AG08395 (cell line): ENCODE measurements at places on chromosomes 7 and 10.

DNA sequence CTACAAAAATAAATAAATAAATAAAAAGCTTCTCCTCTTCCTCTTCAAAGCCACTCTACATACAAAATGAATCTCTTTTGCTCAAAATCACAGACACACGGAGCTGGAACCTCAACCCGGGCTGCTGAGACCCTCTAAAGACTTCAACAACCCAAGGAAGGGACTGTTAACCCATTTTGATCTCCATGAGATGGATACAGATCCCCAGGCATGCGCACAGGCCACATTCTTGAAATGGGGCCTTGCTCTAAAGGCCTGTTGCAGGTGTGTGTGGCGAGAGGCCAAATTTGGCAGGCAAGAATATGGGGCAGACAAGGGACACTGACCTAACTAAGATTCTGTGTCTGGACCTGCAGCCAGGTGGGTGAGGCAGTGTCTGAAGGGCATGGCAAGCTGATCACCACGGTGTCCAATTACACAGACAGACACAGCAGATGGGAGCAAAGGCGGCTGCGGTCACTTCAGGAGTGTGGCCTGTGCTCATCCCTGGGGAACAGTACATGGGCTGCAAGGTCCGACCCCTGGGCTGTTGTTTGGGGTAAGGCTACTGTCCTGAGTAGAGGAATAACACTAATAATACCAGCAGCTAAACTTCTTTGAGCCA lies 219.8 kb downstream of the HECW1 start:
- no peak for DNase-seq

DNA sequence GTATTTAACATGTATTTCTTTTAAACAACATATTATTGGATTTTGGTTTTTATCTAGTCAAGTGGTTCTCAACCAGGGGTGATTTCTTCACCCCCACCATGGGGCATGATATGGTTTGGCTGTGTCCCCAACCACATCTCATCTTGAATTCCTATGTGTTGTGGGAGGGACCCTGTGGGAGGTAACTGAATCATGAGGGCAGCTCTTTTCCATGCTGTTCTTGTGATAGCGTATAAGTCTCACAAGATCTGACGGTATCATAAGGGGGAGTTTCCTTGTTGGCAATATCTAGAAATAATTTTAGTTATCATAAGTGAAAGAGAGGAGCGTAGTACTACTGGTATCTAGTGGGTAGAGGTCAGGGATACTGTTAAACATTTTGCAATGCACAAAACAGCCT lies 37.6 kb downstream of the TMEM168 start:
- no peak for DNase-seq

DNA sequence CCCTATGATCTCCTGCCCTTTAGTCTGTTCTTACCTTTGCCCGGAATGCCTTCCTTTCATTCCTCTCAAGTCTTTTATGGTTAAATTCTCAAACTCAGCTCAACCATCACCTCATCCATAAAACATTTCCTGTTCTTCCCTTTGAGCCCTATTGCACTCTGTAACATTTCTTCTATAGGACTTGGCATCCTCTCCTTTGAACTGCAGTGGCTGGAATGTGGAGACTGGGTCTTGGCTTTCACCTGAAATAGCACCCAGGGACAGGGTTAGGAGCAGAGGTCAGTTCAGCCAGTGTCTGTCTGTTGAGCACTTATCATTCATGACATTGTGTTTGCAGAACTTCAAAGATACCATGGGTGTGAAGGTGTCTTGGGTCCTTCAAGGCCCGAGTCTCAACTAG lies 7.2 kb downstream of the NFE2L3 start:
- DNase-seq, result no peak

DNA sequence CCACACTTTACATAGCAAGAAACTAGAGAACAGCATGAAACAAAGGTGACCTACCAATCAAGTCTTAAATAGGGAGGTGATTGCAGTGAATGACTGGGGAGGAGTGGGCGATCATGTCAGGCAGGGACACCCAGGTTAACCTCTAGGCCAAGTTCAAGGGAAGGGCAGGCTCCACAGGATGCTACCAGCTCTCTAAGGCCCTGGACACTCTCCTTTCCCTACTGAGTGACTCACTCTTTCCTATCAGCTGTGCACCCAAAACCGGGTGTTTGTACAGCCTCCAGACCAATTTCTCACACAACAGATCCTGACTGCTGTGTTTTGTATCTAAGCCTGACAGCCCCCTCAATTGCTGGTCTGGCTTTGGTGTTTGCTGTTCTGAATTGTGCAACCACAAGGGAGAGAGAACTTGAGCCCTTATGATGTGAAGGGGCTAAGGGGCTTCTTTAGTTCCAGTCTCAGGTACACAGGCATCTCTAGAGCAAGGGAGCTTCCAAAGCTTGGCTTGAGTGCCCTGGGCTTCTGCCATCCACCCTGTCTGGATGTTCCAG lies 107.8 kb downstream of the TBXAS1 start:
- DNase-seq, result peak; percentile 76

DNA sequence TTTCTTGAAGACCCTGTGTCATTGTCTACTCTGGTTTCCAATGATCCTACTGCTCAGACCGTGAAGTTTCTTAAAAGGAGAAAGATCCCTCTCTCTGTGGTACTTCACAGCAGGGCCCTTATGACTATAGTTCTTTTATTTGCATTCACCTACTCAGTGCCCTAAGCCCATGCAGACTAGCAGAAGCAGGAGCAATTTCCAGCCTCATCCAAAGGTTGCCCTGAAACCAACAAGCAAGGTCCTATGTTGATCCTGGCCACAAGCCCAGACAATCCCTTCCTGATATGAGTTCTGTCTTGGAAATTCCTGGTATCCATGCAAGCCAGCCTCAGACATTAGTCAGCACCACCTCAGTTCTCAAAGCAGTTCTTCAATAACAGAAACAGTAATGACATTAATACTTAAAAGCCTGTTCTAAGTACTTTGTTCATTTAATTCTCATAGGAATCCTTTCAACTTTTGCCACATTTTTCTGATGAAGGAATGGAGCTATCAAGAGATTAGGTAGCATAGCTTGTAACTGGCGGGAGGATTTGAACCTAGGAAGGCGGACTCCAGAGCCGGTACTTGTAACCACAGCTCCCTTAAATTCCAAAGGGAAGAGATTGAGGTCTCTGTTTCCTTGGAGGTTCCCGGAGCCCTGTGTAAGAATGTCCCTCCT lies 58.1 kb upstream of the ST8SIA6 start:
- peak; percentile 61 for DNase-seq

DNA sequence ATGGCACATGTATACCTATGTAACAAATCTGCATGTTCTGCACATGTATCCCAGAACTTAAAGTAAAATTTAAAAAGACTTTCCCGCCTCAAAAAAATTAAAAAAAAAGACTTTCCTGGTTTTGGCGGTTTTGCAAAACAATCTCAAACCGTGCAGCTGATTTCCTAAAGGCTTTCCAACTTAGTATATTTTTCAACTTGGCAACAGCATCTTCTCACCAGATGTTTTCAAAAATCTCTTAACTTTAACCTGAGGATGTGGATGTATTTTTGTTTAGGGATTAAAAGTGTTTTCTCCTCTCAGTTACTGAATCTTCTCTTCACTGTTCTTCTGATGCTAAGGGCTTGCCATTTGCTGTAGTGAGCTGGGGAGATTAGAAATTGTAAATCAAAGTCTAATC lies 96.5 kb upstream of the PLPP4 start:
- DNase-seq, result no peak

GRCh38 chr7:145016068-145016467 lies 180.2 kb upstream of the TPK1 start:
- DNase-seq, result no peak

DNA sequence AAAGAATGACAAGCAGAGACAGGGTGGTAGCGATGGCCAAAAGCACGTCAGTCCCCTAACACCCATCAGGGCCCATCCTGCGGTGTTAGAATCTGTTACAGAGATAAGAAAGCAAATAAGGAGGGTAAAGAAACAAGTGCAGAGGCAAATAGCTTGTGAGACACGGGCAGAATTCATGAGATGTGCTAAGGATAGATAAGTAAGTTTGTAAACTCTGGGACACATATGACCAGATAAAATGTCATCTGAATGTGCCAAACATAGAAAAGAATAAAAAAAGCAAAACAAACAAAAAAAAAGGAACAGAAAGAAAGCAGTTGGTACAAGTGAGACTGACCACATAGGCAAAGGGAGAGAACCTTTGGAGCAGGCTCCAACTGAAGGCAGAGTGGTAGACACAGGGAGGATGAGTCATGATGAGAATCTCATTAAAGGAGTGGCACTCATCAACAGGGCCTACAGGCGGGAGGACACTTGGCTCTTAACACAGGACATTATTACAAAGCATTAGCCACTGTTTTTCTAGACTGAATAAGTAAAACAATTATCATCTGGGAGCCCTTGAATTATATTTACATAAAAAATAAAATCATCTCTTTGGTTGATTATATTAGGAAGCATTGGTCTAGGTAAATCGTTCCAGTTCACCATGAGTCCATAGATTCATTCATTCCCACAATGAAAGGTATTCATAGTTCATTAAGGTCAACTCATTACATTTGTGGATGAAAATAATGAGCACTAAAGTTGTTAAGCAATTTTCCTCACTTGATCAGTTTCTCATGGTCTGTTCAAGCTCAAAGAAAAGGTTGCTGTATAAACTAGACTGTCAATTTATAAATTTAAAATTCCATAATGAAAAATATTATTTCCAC lies 21.5 kb upstream of the EPHB6 start:
- DNase-seq, result no peak

GRCh38 chr7:93574646-93575554 lies at the start of gene CALCR:
Gene CALCR, minus strand, starts transcription at chr7:93574724. Its CDS starts 87,743 bp downstream, at chr7:93486981.
- no peak for DNase-seq

- peak; percentile 24 for DNase-seq
Observed at GRCh38 chr10:129877773-129878371, 86.2 kb downstream of the EBF3 start.

- no peak for DNase-seq
Observed at GRCh38 chr10:11880151-11881029, 57.2 kb downstream of the PROSER2 start.

- DNase-seq, result no peak
Observed at GRCh38 chr7:106057962-106058927, 53.9 kb downstream of the SYPL1 start.

- no peak for DNase-seq
Observed at GRCh38 chr7:112214268-112214667, 7.8 kb downstream of the ZNF277 start.

DNA sequence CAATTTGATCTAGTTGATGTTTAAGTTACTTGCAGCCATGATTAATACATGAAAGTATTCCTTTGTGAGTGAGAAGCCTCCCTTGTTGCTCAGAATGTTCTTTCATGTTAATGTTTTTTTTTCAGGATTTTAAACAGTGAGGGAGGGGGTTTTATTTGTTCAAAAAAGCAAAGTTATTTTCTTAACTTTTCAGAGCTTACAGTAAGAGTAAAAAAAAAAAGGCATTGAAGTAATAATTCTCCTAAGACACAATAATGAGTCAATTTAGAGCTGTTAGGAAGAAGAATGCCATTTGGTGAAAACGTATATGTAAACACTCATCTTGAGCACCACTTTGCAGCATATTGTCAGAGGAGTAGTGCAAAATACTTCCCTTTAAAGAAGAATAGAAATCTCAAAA lies 105.8 kb downstream of the SEMA3A start:
- DNase-seq, result no peak

- DNase-seq, result no peak
Observed at GRCh38 chr10:33192190-33192589, 142.3 kb downstream of the NRP1 start.

DNA sequence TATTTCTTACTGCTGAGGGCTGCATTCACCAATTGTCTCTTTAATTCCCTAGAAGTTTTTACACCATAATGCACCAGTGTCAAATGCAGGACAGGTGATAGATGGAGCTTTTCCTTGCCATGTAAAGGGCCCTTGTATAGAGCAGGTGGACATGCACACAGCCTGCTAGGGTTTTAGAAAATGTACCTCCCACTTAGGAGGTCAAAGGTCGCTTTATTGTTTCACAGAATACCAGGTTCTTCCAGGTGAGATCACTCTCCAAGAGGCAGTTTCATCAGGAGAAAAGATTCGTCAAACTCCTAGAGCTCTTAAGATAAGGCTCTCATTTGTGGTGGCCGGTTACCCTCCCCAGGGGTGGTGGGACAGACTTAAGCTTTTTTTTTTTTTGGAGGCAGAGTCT lies 215.8 kb downstream of the PHTF2 start:
- no peak for DNase-seq

DNA sequence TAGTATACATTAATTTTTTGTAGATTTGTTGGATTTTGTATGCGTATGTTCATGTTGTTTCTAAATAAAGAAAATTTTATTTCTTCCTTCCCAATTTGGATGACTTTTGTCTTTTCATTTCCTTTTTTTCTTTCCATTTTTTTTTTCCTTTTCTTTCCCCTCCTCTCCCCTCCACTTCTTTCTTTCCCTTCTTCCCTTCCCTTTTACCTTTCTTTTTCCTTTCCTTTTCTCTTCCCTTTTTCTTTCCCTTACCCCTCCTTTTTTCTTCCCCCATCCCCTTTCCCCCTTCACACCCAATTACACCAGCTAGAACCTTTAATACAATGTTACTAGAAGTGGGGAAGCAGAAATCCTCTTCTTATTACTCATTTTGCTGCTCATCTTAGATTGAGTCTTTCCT lies 6.0 kb downstream of the KIF20B start:
- DNase-seq, result no peak

GRCh38 chr10:19826712-19827111 lies 10.5 kb downstream of the PLXDC2 start:
- DNase-seq, result no peak

DNA sequence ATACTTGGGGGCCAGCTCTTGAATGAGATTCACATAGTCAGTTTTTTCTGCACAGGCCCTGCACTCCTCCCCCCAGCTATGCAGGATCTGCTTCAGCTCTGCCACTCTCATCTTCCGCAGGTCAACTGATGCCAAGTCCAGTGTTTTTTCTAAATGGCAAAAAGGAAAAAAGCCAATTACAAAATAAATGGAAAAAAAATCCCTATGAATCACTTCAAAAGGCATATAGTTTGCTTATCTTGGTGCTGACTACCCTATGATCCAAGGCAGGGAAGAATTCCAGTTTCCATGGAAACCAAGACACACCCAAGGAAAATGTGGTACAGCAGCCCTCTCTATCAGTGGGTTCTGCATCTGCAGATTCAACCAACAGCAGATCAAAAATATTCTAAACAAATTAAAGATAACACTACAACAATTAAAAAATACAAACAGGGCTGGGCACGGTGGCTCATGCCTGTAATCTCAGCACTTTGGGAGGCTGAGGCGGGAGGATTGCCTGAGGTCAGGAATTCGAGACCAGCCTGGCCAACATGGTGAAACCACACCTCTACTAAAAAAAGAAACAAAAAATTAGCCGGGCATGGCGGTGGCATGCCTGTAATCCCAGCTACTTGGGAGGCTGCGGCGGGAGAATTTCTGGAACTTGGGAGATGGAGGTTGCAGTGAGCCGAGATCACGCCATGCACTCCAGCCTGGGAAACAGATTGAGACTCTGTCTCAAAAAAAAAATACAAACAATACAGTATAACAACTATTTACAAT lies 17.6 kb downstream of the CDNF start:
- DNase-seq, result peak; percentile 74

DNA sequence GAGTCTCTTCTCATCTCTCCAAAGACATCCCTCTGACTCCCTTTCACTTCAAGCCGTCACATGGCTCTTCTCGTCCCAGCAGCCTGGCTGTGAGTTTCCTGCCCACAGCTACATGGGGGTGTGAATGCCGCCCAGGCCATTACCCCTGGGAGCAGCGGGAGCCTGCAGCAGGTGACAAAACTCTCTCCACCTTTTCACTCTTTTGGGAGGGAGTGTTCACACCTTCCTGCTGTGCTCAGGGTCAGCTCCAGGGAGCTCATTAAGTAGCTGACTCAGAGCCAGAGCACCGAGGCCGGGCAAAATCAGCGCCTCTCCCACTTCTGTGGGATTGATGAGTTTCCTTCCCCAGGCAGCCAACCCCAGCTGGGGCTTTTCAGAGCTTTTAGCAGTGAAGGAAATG lies 271.3 kb downstream of the TYW1 start:
- no peak for DNase-seq
